ENCODE measurements at places on chromosomes 1 and 21.

- DNase-seq = no peak
Observed at GRCh38 chr1:145545055-145545454, 62.7 kb upstream of the GPR89A start.

DNA sequence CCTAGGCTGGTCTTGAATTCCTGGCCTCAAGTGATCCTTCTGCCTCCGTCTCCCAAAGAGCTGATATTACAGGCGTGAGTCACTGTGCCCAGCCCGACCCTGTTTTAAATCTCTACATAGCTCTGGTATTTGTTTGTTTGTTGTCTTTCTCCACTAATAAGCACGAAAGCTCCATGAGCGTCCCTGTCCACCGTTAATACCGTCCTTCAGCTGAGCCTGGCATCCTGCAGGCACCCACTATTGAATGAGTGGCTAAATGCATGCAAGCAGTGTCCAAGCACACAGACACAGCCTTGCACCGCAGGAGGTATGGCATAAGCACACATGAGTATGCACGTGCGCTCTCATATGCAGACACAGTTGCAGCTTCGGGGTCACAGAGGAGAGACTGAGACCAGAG is 4.5 kb upstream of the COL16A1 start:
- no peak for DNase-seq

DNA sequence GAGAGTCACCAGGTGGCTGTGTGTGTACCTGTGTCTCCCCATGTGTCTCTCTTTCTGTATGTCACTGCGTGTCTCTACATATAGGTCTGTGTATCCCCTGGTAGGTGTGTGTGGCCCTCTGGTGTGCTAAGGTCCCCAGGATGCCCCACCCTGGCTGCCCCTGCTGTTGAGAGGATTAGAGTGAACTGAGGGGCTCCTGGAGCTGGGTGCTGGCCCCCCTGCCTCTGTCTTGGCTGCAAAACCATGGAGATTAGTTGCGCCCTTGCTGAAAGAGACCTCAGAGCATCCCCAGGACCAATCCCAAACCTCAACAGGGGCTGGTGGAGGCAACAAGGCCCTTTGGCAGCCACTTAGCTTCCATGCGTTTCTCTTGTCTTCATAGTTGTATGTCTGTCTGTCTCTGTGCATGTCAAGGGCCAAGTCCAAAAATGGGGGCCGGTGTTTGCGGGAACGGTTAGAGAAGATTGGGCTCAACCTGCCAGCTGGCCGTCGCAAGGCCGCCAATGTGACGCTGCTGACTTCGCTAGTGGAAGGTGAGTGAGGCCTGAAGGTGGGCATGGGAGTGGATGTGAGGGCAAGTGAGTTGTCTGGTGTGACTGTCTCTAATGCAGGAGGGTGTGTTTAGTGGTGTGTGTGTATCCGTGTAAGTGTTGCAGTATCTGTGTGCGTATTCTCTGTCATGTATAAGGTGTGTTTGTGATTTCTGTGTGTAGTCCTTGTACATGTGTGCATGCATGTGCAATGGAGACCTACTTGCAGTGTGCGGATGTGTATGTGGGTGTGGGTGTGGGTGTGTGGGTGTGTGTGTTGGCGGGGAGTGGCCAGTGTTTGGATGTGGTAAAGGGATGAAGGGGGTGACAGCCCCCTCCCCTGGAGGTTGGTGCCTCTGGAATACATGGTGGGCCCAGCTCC is 16.7 kb downstream of the TFAP2E start:
- no peak for DNase-seq

GRCh38 chr1:46575300-46575699 is 23.9 kb upstream of the KNCN start:
- no peak for DNase-seq

GRCh38 chr1:190399233-190399632 is 78.4 kb downstream of the BRINP3 start:
- DNase-seq = no peak

DNA sequence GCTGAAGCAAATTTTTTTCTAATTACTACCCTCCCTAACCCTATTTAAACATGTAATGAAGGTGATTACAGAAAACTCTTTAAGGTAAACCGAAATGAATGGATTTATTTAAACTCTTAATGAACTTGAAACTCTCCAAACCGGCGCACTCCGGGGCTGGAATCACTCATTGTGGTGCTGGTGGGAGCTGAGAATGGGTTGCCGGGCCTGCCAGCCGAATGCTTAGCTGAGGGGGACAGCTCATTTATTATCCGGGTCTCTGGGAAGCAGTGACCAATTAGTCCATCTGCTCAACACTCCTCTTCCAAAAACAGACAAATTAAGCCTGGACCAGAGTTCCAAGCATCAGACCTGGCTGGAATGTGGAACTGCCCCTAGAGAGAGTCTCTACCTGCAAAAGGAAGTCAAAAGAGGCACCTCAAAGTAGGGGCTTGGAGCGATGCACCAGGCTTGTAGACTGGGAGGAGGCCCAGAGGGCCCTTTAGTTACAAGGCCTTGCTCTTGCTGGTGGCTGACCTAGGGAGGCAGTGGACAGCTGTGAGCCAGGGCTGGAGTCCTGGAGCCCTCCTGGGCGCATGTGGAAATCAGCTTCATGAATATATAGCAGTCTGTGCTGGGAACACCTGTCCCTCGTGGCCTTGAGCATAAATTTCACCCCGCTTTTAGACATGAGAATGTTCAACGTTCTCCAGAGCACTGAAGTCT is 320.7 kb downstream of the AJAP1 start:
- no peak for DNase-seq

DNA sequence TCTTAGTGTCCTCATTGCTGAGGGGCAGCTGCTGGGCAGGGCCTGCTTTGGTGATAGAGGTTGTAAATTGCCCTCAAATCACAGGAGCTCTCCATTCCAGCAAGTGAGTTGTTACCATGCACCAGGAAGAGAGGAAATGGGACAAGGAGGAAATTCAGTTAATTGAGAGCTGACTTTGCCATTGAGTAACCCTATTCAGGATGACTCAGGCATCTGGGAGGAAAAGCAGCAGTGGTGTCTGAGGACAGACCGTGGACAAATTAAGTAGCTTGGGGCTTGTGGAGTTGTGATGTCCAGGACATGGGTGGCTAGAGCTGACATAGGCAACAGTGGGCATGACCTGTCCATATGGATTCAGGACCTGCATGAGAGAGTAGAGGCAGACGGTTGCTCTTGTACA is 5.9 kb downstream of the ARHGEF10L start:
- no peak for DNase-seq

DNA sequence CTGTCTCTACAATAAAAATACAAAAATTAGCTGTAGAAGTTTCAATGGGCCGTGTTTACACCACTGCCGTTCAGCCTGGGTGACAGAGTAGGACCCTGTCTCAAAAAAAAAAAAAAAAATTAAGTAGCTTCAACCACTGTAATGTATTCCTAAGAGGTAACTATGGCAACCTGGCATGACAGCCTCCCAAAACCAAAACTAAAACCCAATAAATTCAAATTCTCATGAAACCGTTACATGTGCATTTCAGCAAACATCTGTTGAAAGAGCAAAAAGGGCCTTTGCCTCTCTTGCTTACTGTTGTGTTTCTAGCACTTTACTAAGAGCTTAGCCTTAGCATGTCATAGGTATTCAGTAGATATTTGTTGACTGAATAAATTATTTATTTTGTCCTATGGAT is 33.5 kb downstream of the ODR4 start:
- no peak for DNase-seq

Measured in stimulated activated CD8-positive, alpha-beta memory T cell treated with anti-CD3 and anti-CD28 coated beads, Interleukin-7, amount 100 ng/mL, for 48 hours (primary cell).